ENCODE measurements at places on chromosomes 1 and 21.

DNA sequence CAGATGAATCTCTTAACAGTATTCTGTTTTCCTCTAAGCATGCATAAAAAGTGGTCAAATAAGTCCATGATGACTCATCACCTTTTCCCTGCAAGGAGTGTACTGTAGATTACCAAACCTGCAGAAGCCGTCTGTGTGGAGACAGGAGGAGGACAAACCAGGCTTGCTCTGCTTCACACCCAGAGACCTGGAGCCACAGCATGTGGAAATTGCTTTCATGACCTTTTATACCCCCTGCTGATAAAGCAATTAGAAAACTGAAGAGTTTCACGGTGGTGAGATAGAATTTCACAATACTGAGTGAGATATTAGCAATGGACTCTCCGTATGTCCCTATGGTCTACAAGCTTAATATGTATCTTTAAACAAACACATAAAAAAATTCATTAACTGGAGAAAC, 9.4 kb downstream of the CORT start:
- no peak for DNase-seq

DNA sequence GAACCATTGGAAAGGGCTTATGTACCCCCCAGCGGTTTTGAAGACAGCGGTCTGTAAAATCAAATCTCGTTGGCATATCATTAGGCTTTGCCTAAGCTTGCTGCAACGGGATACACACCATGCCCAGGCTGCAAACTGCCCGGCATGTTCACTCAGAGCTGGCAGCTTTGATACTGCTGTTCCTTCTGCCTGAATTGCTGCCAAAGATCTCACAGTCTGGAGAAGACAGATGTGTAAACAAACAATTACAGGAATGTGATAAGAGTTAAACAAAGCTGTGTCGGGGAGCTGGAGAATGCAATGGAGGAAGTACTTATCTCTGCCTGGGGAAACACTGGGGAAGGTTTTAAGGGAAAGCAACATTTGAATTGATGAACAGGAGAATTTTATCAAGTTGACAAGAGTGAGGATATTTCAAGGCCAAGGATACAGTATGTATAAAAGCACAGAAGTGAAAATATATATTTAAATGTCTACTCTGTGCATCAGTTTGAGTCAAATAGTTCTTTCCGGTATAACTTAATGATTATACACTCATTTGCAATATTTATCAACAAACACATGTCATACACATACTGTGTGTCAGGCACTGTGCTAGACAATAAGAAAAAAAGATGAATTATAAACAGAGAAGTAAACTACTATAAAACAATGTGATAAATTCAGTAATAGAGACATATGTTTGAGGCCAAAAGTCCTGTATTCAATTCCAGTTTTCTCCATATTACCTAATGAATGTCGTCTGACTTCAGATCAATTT, 29.9 kb downstream of the CHML start:
- no peak for DNase-seq

- no peak for DNase-seq
Measured at GRCh38 chr1:153543736-153544135, 1.9 kb downstream of the S100A4 start.

GRCh38 chr1:53254011-53254640, 15.8 kb upstream of the MAGOH start:
- DNase-seq: no peak

GRCh38 chr1:226891846-226892523, 21.6 kb downstream of the PSEN2 start:
- no peak for DNase-seq

GRCh38 chr1:205670611-205671430, 9.5 kb downstream of the SLC45A3 start:
- DNase-seq: no peak

DNA sequence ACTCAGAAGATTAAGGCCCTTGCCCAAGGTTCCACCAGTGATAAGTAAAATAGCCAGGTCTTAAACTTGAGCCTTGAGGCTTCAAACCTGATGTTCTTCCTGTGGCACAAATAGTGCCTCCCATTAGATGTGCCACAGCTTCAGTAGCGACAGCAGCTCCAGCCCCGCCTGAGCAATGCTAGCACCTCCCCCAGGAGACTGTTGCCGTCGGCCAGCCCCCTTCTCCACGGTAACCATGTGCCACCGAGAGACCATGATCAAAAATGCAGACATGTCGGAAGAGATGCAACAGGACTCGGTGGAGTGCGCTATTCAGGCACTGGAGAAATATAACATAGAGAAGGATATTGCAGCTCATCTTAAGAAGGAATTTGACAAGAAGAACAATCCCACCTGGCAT, 32.2 kb downstream of the KLHDC7A start:
- no peak for DNase-seq

- DNase-seq: no peak
Measured at GRCh38 chr1:29620631-29621030, 384.3 kb downstream of the PTPRU start.

- no peak for DNase-seq
Measured at GRCh38 chr1:15950763-15951295, 25.1 kb downstream of the ZBTB17 start.

DNA sequence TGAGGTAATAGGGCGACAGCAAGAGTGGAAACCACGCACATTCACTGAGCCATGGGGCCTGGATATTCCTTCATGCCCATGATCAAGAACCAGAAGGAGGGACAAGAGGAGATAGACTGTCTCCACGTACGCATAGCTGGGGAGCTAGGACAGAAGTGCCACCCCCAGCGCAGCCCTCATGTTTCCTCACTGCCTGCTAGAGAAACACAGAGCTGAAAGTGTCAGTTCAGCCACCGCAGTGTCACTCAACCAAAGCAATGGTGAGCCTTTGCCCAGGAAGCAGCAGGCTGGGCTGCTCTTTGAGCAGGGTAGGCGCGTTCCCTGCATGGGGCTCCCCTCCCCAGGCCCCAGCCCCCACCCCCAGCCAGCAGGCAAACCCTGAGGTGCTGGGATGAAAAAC, 68.5 kb downstream of the STUM start:
- no peak for DNase-seq

DNA sequence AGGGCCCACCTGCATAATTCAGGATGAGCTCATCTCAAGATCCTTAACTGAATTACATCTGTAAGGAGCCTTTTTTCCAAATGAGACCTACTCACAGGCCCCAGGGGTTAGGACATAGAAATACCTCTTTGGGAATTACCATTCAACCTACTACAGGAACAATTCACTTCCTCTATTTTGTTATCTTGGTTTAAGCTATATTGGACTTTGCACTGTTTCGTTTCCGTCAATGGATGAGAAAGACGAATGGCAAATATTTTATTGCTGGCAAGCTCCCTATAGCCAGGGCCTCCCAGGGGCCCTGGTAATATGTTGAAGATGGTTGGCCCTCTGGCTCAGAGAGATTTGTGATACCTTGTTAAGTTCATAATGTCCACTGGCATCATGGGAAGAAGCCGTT, 384.2 kb upstream of the DUSP10 start:
- no peak for DNase-seq

DNA sequence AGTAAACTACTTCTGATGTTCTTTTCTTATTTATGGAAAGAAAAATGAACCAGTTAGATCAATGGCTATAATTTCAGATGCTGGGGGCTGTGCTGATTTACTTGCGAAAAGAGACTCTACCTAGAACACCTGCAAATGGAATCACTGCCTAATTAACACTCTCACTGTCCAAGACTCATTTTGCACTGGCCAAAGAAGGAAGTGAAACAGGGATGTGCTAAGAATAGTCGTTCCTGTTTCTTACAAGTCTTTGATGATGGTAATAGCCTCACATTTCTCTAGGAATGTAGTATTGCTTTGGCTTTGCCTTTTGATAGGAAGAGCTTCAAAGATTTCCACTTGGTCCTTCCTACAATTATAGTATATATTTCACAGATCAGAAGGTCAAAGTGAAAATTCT, 12.7 kb upstream of the TSNAX start:
- no peak for DNase-seq

DNA sequence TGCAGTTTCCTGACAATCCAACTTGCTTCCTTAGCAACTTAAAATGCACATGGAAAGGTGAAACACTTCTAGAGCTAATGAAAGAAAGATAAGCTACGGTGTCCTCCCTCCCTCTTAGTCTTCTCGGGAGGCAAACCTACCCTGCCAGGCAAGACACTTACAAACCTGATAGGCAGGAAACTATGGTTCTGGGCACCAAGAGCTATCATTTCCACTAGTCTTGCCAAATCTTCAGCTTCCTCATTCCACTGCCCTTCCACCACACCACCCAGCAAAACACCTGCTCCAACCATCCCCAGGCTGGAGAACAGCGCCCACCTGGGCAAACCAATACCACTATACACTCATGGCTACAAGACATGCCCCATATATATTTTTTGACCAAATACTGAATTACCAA, 15.2 kb downstream of the NDC1 start:
- no peak for DNase-seq

- no peak for DNase-seq
Measured at GRCh38 chr1:154624746-154625643, 17.0 kb upstream of the ADAR start.

DNA sequence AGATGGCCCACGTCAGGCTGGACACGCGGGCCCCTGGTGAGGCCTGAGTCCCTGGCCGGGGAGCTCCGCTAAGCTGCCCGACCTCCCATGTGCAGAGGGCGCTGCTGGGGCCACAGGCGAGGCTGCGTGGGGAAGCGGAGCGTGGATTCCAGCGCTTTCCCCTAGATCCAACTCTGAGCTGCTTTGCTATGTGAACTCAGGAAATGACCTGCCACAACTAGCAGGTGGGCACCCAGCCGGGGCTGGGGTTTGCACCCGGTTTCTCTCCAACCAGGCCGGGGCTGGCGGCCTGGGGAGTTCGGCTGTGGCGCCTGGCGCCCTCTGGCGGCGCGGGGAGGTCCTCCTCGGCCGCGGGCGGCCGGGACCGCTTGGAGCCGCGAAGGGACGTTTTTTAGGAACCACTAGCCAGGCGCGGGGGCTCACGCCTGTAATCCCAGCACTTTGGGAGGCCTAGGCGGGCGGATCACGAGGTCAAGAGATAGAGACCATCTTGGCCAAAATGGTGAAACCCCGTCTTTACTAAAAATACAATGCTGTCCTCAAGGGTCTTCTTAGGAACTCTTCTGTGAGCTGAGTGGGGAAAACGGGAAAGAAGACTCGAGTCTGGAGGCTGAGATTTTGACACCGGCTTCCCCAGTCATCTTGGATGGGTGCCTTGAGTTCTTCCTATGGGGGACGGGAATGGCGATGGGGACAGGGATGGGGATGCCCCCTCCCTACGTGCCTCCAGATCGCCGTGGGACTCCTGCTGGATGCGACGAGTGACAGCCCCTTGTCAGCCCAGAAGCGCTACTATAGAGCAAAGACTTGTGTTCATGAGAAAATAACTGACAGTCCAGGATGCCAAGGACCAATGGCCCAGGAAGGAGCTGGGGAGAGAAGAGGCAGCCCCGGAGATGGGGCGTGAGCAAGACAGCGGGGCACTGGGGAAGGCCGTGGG, 12.6 kb downstream of the PYCR2 start:
- DNase-seq: peak; percentile 90

DNA sequence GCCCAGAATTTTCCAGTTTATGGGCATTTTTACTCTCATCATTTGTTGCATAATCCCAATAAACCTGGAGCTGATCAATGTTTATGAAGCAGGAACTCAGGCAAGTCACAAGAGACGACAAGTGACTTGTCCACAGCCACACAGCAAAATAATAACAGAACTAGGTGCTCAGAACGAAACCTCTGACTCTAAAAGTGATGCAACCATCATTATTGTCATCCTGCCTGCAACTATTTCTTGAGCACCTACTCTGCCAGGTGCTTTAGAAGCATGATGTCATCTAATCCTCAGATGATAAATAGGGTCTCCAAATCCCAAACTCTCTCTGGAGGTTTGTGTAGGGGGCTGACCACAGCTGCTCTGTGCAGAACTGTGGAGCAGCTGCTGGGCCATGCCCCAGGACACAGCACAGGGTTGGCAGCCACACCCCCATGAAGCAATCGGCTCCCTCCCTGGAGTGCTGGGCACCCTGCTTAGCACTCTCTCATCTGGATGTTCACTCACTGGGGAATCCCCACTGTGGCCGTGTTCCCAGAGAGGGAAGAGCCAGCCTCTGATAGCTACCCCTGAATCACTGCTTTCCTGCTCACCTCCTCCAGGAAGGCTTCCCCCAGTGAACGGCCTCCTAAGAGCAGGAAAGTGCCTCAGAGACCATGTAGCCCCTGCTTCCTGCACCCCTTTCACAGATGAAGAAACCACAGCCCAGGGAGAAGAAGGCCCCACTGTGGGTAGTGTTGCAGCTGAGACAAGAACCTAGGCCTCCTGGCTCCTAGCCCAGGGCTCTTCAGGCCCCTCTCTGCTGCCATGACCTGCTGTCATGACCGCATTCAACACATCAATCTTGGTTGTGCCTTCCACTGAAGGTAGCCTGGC, 2.1 kb downstream of the TTC22 start:
- DNase-seq: no peak

DNA sequence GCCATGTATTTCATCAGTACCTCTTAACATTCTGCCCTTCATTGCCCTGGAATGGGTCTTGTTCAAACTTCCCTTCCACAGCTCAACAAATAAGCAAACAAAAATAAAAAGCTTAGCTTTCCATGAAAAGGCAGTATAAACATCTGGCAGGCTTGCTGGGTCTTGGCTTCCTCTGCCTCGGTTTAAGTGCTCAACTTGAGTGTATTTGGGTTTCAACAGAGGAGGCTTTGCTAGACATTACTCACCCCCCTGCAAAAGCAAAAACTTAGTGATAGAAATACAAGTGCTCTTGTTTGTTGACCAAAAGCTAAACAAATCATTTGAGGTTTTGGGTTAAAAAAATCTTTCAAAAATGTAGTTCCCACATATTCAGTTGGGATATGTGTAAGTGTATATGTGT, 518.5 kb downstream of the PLPP3 start:
- no peak for DNase-seq

GRCh38 chr1:205492201-205492667, 12.2 kb upstream of the CDK18 start:
- DNase-seq: no peak

DNA sequence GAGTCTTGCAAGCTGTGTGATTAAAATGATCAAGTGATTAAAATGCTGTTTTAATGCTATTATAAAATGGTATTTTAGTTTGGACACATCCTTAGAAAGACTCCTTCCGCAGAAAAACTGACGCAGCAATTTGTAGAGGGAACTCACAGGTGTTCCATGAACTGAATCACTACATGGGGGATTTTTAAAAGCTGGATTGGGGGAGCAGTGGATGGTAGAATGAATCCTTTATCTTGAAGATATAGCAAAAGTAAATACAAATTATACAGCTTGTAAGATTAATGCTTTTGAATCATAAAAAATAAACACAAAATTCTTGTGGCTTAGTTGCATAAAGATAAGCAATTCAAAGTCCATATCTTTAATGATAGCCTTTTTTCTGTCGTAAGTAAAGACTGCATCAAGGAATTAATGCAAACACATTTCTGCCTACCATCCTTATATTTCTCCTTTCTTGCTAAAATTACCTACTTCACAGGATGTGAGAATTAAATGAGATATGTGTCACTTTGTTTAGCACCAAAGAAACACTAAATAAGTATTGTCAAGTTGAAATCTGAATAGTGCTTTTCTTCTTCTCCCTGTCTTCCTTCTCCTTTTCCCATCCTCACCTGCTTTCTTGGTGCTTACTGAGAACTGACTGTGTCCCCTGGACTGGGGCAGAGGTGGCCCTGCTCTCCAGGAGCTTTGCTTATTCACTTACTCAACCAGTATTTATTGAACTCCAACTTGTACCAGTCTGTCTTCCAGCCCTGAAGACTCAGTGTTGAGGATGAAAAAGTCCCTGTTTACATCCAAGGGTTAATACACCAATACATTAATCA, 61.5 kb upstream of the F3 start:
- DNase-seq: no peak

- no peak for DNase-seq
Measured at GRCh38 chr1:156640842-156641706, 843 bp upstream of the BCAN start.

- DNase-seq: no peak
Measured at GRCh38 chr1:236689713-236690569, 3.6 kb downstream of the ACTN2 start.

Data from Right ventricle myocardium inferior (tissue), 1 donor.